ENCODE measurements at places on chromosomes 16 and 17. TPM values are rescaled to one million over a fixed set of nuclear protein-coding genes. Genes with fewer than 3 reads are reported as not detected.
A peak's percentile ranks its signal among the peaks of the same experiment; 100 is the strongest.

Gene KRT28
- total RNA-seq: 3.6 TPM

Gene TM4SF5
- total RNA-seq: not detected

Gene RRAD
- total RNA-seq: 19.0 TPM

Gene ASGR1
- 1.2 TPM for total RNA-seq

Gene SLC47A1
- 0.48 TPM for total RNA-seq

Gene TRAF7
- total RNA-seq: 22.9 TPM

Gene APPBP2
- 60.7 TPM for total RNA-seq

Gene C17orf67
- 0.48 TPM for total RNA-seq

Gene BCO1
- not detected for total RNA-seq

Gene DBF4B
- 5.1 TPM for total RNA-seq

Gene ZKSCAN2
- total RNA-seq: 8.4 TPM

- no peak for DNase-seq
Measured at GRCh38 chr17:79035686-79036085, 11.7 kb downstream of the C1QTNF1 start.

- DNase-seq: no peak
Measured at GRCh38 chr17:44915321-44915726, at the start of gene GFAP. TSS of gene GFAP (minus strand) at chr17:44915500. CDS start at chr17:44915486, 14 bp downstream.

GRCh38 chr16:88591577-88592021, 21.4 kb downstream of the ZC3H18 start:
- peak; percentile 42 for DNase-seq

DNA sequence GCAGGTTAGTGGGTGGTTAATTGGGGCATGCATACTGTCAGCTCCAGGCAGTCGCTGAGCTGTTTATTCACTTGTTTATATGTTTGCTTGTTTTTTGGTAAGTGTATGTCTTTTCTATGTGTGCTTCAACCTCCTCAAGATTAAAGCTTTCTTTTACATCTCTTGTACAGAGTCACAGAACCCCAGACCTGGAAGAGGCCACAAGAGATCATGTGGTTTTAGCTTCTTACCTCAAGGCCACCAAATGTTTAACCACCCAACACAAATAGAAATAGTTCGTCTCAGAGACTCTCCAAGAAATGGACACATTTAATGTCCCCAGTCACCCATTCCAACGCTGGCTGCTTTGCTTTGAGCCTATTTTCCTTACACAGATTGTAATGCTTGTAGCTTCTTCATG, 11.8 kb upstream of the TMEM98 start:
- DNase-seq: no peak

DNA sequence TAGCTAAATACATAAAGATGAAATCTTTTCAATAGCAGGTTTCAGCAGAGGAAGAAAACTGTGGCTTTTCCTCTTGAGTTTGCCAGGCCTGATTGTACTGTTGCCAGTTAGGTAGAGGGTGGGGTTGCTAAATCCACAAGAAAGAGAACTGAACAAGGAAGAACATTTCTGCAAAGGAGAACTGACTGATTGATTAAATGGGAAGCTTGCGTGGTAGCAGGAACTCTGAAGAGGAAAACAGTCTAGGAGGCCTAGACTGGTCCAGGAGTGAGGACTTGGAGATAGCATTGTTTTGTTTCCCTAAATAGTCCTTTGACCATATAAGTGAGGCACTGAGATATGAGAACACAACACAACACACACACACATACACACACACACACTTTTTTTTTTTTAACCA, 18.8 kb downstream of the LRRC36 start:
- no peak for DNase-seq

- DNase-seq: peak; percentile 25
Measured at GRCh38 chr17:80053102-80053501, 16.7 kb downstream of the CCDC40 start.

DNA sequence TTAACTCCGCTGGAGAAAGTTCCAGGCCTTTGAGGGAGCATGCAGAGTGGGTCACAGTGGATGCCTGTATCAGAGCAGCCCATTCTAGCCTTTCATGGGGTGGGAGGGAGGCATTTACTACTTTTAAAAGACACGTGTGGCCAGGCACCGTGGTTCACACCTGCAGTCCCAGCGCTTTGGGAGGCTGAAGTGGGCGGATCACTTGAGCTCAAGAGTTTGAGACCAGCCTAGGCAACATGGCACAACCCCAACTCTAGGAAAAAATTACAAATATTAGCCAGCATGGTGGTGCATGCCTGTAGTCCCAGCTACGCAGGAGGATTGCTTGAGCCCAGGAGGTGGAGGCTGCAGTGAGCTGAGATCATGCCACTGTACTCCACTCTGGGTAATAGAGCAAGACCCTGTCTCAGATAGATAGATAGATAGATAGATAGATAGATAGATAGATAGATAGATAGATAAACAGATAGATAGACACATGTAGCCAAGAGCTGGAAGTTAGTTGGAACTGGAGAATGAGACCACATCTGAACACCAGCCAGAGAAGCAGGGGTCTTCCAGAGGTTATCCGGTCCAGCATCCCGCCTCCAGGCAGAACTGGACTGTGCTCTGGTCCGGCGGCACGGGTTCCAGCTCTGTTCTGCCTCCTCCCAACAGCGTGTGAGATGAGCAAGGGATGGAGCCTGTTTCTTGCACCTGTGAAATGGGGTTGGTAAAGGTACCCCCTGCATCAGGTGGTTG, 3.6 kb downstream of the ADCY7 start:
- no peak for DNase-seq

- DNase-seq: no peak
Measured at GRCh38 chr16:64305663-64306062, 816.2 kb downstream of the CDH11 start.

- no peak for DNase-seq
Measured at GRCh38 chr17:79984877-79985276, 50.8 kb downstream of the TBC1D16 start.

DNA sequence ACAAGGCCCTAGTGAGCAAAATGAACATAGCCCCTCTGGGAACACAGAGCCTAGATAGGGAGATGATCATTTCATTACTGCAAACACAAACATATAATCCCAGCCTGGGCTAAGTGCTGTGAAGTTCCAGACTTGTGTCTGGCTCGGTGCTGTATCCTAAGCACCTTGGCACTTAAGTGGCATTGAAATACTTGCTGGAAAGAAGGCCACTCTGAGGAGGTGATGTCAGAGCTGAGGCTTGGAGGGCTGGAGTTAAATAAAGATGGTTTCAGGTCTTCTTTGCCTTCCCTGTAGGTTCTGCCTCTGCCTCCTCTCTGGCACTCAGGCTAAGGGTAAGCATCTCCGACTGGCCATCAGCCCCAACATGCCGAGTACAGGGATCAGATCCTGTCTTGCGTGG, 2.4 kb upstream of the CACNA1G start:
- DNase-seq: no peak

DNA sequence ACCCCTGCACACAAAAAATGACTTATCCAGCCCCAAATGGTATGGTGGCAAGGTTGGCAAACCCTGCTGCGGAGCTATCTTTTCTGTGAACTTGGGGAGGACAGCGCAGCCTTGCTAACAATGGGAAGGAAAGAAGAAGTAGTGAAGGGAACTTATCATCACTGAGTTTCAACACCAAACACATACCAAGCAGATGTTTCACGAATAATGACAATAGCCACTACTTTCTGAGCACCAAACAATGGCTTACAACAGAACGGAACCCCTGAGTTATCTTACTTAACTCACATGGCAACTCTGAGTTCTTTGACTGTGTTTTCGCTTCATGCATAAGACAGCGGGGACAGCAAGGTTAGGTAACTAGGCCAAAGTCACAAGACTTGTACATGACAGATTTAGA, 148.9 kb downstream of the XYLT1 start:
- DNase-seq: no peak

GRCh38 chr16:57627184-57627871, 1.1 kb upstream of the ADGRG1 start:
- no peak for DNase-seq

DNA sequence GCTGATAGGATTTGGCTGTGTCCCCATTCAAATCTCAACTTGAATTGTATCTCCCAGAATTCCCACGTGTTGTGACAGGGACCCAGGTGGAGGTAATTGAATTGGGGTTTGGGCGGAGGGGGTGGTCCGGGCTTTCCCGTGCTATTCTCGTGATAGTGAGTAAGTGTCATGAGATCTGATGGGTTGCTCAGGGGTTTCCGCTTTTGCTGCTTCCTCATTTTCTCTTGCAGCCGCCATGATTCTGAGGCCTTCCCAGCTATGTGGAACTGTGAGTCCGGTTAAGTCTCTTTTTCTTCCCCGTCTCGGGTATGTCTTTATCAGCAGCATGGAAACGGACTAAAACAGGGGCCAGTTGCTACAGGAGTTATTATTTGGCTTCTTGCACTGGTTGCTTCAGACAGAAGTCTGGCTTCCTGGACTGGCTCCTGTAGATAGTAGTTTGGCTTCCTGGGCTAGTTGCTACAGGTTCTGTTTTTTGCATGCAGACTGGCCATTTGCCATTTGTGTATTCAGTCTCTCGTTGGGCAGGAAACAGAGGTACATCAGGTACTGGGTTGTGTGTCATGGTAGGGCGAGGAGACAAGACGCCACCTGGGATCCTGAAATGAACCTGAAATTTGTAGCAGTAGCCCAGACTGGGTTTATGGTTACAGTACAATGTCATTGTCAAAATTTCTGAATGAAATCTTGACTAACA, 32.6 kb downstream of the CNTNAP4 start:
- no peak for DNase-seq

- DNase-seq: peak; percentile 65
Measured at GRCh38 chr16:4272114-4272956, 488 bp downstream of the TFAP4 start.

- no peak for DNase-seq
Measured at GRCh38 chr17:32628271-32629044, 141.7 kb downstream of the CDK5R1 start.

DNA sequence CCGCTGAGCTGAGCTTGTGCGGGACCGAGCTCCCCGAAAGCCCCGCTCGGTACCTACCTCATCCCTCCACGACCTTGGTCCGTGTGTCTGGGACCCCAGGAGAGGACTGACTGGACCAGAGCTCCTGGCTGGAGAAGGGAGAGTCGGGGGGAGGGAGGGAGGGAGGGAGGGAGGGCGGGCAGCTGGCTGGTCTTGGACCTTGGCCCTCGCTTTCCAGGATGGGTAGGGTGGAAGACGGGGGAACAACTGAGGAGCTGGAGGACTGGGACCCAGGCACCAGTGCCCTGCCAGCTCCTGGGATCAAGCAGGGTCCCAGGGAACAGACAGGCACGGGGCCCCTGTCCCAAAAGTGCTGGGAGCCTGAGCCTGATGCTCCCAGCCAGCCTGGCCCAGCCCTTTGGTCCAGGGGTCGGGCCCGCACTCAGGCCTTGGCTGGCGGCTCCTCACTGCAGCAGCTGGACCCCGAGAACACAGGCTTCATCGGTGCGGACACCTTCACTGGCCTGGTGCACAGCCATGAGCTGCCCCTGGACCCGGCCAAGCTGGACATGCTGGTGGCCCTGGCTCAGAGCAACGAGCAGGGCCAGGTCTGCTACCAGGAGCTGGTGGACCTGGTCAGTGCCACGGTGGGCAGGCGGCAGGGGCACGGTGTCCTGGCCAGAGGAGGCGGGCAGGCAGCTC, 553 bp downstream of the RHBDL1 start:
- no peak for DNase-seq

DNA sequence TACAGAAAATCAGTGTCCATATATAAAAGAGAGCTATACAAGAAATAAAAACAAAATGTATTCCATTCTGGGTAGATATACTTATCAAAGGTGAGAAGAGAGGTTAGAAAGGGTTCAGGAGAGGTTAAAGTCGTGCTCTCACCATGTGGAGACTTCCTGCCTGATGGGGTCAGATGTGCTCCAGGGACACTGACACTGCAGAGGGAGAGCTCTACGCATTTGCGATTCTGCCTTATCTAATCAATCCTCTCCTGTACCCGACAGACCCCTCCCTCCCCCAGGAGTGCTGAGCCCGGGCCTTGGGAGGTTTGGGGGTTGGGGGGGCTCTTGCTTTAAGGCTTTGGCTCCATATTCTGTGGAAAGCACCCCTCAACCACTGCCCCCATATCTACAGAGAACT, 16.6 kb upstream of the SLC5A11 start:
- DNase-seq: no peak

- DNase-seq: no peak
Measured at GRCh38 chr17:32943206-32943605, 15.3 kb downstream of the TMEM98 start.

GRCh38 chr17:29474297-29474696, 84.1 kb downstream of the TAOK1 start:
- DNase-seq: no peak

GRCh38 chr17:49278076-49278475, 47.5 kb upstream of the PHOSPHO1 start:
- no peak for DNase-seq

- peak; percentile 92 for DNase-seq
Measured at GRCh38 chr16:67268136-67268579, 11.2 kb upstream of the PLEKHG4 start.

- DNase-seq: no peak
Measured at GRCh38 chr16:70659546-70659945, 13.2 kb downstream of the IL34 start.

DNA sequence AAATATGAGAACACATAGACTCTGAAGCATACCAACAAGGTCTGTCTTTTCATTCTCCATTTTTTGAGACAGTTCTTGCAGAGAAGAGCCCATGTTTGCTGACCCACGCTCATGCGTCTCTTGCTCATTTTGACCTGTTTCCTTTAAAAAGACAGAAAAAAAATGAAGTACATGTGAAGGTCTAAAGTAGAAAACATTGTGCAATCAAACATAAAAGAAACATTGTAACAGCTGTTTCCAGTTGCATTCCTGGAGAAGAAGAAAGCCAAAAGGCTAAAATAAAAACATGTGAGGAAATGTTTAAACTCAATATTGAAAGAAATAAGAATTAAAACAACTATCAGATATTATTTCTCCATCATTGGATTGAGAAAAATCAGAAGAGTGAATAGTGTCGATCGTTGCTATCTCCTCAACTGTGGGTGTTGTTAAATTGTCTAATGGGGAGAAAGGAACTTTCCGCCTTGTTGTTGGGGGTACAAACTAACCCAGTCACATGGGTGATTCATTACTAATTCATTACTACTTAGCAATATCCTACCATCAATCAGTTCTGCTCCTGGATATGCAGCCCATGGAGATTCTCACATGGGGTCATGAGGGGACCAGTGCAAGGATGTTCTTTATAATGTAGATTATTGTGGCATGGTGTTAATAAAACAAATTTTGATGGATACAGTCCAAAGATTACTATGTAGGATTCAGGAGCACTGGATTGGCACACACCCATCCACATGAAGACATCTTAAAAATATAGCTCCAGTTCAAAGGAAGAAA, 9.5 kb downstream of the ABCA9 start:
- peak; percentile 58 for DNase-seq

- peak; percentile 43 for DNase-seq
Measured at GRCh38 chr16:56965149-56966092, 3.7 kb downstream of the CETP start.

DNA sequence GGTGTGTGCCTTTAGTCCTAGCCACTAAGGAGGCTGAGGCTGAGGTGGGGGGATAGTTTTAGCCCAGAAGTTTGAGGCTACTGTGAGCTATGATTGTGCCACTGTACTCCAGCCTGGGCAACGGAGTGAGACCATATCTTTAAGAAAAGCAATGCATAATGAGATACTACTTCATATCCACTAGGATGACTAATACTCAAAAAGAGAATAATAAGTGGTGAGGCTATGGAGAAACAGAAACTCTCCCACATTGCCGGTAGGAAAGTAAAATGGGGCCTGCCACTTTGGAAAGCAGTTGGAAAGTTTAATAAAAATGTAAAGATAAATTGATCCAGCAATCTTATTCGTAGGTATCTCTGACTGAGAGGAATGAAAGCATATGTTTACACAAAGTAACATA, 4.6 kb upstream of the NPIPB2 start:
- DNase-seq: no peak

- peak; percentile 29 for DNase-seq
Measured at GRCh38 chr16:68227183-68227793, 8.6 kb downstream of the ESRP2 start.

Measured in umbilical cord (tissue), 2 donors.